Muscle of back (tissue), 13 donors: ENCODE measurements at places on chromosomes 5 and 9.

GRCh38 chr5:95872346-95873268 lies 50.1 kb upstream of the GLRX start:
- no peak for DNase-seq

GRCh38 chr5:148912714-148913398 lies 86.4 kb downstream of the ADRB2 start:
- peak; percentile 93 for DNase-seq

- DNase-seq, result no peak
Observed at GRCh38 chr9:93200449-93200742, 16.5 kb downstream of the WNK2 start.

DNA sequence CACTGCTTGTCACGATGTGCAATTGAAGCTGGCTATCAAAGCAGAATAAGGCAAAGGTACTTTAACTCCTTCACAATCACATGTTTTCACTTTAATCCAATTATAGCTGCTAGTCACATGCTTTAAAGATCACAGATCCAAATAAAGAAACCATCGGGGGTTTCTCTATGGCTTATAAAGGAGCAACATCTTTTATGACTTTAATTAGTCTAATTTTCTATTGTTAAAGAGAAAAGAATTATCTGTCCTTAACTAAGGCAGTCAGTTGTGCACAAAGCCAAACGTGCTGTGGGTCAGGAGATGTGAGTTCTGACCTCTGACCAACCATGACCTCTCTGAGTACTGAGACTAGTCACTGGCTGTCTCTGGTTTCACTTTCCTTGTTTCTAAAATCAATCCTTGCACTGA lies 561.1 kb downstream of the RAB3C start:
- no peak for DNase-seq

DNA sequence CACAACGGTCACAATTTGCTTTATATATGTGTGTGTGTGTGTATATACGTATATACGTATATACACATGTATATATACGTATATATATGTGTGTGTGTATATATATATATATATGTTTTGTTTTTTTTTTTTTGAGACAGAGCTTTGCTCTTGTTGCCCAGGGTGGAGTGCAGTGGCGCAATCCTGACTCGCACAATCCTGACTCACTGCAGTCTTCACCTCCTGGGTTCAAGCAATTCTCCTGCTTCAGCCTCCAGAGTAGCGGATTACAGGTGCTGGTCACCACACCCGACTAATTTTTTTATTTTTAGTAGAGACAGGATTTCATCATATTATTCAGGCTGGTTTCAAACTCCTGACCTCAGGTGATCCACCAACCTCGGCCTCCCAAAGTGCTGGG lies 3.1 kb downstream of the RNF38 start:
- DNase-seq, result no peak

DNA sequence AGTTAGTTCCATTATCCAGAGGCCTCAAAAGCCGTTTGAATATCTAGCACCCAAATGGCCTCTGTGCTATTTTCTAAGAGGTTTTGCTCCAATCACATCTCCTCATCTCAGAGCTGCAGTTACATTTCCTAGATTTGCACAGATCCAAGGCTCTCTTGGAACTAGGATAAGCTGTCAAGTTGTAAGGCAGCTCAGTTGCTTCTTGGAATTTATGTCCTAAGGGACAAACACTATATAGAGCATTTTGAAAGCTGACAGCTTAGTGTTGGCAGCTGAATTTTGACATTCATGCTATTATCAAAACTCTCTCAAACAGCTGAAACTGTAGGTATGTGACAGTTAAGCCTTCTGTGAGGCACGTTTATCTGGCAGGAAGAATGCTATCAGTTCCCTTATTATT lies 97.0 kb downstream of the MACIR start:
- DNase-seq, result no peak

DNA sequence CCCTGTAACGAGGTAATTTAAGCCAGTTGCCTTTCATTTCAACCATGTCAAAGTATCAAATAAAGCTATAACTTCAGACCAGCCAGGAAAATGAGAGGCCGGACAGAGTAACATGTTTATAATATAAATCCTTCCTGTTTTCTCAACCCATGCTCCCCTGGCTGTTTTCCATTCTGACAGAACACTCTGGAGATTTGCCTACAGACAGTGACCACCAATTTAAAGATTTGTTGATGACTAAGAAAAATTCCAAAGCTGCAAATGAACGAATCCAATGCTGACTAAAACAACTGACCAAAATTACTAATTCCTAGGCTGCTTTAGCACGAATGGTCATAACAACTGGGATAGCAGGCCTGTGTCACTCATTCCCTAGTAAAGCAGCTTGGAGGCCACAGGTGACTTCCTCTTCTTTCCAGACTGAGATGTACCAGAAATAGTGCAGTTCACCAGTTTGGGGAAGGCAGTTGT lies 141.4 kb downstream of the AOPEP start:
- peak; percentile 86 for DNase-seq

DNA sequence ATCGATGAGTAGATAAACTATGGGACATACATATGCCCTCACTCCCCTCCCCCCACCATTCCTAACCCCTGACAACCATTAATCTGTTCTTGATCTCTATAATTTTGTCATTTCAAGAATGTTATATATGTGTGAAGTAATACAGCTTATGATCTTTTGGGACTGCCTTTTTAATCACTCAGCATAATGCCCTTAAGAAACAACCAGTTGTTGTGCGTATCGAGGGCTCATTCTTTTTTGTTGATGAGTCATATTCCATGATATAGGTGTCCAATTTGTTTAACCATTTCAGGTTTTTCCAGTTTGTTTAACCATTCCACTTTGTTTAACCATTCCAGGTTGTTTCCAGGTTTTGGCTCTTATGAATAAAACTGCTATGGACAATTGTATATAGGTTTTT lies 75.6 kb downstream of the ARHGEF28 start:
- DNase-seq, result no peak

GRCh38 chr5:180170810-180171567 lies 38.0 kb downstream of the RASGEF1C start:
- no peak for DNase-seq

DNA sequence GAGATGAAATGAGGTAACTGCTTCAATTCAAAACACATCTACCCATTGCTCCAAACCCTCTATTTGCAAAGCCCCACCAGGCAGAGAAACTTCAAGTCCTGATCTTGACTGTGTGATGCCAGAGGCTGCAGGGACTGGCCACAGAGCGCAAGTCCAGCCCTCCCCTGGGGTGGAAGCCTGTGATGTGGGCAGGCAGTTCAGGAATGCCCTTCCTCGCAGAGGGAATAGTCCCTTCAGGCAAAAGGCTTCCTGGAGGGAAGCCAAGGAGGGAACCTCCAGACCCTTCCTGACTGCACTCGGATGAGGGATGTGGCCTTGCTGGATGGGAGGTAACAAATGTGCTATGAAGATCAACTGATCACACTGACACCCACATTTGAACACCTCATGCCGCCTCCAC lies 131.2 kb downstream of the SLIT3 start:
- DNase-seq, result no peak

GRCh38 chr9:134136118-134136995 lies 475 bp downstream of the WDR5 start:
- DNase-seq, result no peak

DNA sequence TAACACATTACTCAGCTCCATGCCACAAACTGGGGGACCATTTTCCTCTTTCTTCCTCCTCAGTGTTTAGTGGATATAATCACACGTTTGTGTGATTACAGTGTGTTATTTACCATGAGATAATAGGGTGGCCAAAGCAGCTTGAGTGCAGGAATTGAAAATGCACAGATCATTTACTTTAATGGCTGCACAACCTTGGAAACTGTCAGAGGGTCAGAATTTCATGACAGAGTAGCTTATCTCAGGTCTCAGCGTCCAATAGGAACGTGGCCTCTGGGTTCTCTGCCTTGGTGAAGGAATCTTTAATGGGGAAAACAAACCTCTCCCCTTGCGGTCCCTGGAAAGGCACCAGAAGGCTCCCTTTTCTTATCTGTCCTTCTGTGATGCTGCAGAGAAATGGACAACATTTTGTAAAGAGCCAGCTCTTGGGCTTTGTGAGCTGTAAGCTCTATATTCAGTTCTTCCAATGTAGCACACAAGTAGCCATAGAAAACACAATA lies 87.4 kb upstream of the CD180 start:
- no peak for DNase-seq

DNA sequence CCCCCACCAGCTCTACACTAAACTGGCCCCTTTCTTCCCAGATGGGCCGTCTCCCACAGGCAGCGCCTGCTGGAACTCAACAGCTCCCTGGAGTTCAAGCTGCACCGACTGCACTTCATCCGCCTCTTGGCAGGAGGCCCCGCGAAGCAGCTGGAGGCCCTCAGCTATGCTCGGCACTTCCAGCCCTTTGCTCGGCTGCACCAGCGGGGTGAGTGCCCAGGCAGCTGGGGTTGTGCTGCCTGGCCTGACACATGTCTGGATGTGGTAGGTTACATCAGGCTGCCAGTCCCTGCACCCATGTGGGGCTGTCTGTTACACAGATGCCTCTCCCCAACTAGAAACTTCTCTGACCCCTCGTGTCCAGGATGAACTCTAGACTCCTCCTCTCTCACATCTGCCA lies 9.8 kb downstream of the NHP2 start:
- DNase-seq, result peak; percentile 89

GRCh38 chr9:26262421-26263107 lies 584.3 kb upstream of the TUSC1 start:
- DNase-seq, result no peak

GRCh38 chr9:100019541-100019940 lies 79.3 kb downstream of the ERP44 start:
- no peak for DNase-seq

DNA sequence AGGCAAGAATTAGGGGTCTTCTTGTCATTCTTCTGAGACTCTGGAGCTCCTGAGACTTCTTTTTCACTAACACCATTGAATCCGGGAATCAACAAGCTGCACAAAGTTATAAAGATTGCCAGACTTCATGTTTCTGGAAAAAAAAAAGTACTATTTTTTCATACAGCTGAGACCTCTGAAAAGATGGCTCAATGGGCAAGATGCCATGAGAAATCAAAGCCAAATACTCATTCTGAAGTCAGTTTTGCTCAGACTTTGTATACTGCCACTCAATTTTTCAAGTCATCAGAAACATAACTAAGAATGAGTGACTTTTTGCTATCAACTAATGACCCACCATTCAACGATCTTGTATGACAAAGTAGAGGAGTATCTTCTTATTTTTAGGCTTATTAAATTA lies 512.0 kb downstream of the RAB3C start:
- DNase-seq, result no peak

GRCh38 chr9:89791754-89792153 lies 186.9 kb downstream of the GADD45G start:
- DNase-seq, result no peak

DNA sequence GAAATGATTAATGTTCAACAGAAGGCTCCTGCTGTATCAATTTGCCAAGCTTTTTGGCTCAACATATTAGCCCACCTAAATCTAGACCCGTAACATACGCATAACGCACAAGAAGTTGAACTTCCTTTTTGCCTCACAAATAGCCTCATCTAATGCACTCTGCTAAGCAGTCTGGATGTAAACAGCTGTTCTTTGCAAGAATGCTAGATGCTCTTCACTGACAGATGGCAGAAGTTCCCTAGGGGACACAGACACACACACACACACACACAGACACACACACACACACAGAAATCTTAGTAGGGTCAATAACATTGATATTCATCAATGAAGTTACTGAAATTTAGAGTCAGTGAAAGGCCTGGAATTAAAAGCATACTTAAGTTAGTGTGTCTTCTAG lies 13.2 kb upstream of the PCA3 start:
- no peak for DNase-seq
